ENCODE measurements at places on chromosomes 13 and 19.

DNA sequence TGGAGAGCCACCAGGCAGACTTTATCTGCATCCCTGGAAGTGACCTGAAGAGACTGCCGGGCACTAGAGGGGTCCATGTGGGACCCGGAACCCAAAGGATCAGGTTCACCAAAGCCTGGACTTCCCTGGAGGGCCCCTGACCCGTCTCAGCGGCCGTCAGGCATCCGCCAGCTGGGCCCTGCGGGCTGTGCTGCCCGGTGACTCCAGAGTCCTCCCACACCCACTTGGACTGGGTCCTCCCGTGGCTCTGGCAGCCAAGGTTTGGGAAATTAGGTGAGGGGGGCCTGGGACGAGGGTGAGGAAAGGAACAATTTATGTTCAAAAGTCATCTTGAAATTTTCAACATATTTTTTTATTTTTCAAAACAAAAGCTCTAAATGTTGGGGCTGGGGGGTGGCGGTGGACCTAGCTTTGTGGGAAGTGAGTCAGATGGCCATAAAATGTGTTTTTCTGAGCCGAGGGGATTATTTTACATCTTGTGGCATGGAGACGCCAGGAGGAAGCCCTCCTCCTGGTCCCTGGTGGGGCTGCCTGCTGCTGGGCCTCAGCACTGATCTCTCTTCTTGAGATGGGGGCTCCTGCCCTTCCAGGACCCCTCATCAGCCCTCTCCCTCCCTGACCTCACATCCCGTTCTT, 20.2 kb downstream of the CEBPA start:
- no peak for DNase-seq

DNA sequence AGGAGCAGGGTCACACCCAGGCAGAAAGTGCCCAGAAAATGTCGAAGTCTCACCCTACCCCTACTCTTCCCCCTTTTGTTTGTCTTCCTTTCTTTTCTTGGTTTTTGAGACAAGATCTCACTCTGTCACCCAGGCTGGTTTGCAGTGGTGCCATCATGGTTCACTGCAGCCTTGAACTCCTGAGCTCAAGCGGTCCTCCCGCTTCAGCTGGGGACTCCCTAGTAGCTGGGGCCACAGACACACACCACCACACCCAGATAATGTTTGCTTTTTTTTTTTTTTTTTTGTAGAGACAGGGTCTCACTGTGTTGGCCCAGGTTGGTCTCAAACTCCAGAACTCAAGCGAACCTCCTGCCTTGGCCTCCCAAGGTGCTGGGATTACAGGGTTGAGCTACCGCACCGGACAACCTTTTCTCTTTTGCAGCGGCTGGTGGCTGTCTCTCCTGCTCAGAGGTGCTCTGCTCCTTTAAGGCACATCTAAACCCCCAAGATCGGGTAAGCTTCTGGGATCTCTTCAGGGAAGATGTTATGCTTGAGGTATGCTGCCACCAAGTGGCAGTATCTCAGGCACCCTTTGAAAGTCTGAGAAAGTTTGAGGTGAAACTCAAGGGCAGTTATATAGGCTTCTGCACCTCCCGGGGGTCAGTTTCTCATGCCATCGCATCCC, 22.4 kb upstream of the EBI3 start:
- DNase-seq: no peak

DNA sequence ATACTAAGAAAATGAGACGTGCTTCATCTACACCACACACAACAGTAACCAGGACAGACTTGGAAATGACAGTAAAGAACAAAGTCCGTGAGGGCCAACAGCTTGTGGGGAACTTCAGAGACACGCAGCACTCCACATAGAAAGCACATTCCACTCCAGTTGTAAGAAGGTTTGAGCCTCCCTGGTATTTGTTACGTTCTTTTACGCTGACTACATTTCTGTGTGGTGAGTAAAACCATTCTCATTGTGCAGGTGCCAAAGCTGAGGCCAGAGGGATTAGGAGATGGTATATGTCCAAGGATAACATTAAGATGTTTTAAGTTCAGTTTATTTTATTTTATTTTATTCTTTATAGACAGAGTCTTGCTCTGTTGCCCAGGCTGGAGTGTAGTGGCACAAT, 1189.9 kb downstream of the UQCRFS1 start:
- DNase-seq: no peak

DNA sequence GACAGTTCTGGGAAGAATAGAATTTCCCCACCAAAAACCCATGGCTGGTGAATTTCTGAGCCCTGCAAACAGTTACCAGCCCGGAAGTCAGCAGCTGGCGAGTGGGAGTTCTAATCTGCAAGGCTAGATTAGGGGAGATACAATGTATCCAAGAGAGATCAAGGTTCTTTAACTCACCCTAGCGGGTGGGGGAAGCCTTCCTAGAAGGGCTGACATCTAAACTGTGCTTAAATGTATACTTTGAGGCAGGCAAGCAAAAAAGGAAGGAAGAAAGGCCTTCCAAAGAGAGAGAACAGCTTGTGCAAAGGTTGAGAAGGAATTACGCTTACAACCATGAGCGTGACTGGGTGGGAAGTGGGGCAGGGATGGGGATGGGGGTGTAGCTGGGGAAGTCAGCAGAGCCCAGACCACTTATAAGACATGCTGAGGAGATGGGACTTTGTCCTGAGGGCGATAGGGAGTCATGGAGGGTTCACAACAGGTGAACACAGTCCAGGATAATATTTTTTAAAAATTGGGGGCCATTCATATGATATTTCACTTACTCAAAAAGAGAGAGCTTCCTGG, 20.8 kb upstream of the ZNRF4 start:
- no peak for DNase-seq

- DNase-seq: peak; percentile 91
Measured at GRCh38 chr13:94708031-94708859, 4.1 kb downstream of the SOX21 start.
